ENCODE measurements at places on chromosomes 1 and 21.

- no peak for DNase-seq
Observed at GRCh38 chr1:198155253-198155652, 1.5 kb upstream of the NEK7 start.

GRCh38 chr1:221169447-221169889 is 290.2 kb downstream of the HLX start:
- DNase-seq: no peak

- DNase-seq: no peak
Observed at GRCh38 chr1:197768014-197768805, 7.1 kb downstream of the DENND1B start.

DNA sequence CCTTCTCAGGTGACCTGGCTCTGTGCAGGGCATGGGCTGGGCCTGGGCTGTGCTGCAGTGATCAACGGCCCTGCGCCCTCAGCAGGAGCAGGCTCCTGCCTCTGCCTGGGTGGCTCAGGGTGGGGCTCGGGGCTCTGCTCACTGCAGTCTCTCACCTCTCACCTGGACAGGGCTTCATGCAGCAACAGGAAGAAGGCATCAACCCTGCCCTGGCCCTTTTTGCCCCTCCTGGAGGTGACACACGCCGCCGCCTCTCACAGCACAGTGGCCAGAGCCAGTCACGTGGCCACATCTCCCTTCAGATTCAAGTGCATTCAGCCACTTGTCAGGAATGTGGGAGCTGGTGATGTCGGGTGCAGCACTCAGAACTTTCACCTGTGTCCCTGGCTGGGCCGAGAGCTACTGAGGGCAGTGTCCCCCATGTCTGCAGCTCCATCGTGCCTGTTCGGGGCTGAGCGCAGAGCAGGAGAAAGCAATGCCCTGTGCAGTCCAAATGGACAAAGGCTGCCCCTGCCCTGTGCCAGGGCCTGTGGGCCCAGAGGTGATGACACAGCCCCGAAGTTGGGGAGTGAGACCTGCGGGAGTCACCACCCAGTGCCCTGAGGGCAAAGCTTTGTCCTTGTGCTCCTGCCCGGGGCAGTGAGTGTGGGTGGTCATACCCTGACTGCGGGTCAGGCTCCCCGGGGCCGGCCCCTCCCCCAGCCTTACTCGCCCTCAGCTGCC is 314.0 kb downstream of the PTPRU start:
- no peak for DNase-seq

DNA sequence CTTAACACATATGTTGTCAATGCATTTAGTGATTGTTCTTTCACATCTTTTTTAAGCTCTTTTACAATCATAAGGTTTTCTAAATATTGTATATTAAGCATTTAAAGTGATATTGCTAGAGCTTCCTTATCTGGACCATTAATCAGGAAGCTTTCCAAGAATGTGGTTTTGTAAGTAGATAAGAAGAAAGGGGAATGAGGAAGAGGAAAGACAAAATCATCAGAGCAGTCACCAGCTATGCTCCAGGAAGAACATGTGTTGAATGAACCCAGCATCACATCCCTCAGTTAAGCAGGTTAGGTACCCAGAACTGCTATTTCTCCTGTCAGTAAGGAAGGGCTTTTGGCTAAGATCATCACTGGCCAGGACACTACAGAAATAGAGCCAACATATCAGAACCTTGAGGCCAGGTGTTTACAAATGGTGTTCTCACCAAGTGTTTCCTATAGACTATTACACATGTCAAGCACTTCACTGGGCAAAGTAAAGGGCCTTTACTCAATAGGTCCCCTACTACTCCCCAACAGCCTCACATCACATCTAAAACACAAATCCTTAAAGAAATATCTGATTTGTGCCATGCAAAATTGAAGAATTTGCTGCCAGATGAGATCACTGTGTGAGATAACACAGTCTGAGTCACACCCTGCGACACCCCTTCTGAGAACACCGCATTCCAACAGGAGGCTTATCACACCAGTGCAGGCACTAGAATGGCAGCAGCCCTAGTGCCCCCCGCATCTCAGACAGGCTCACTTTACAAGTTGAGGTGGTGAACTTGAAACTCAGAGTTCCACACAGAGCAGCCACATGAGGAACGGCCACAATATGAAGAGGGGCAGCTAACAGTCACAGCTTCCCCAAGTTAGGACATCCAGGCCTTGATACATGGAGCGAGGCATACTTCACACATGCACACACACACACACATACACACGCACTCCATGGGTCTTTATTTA is 1.8 kb upstream of the SPRR2A start:
- DNase-seq: no peak

GRCh38 chr1:170377440-170377839 is 154.5 kb upstream of the GORAB start:
- no peak for DNase-seq

DNA sequence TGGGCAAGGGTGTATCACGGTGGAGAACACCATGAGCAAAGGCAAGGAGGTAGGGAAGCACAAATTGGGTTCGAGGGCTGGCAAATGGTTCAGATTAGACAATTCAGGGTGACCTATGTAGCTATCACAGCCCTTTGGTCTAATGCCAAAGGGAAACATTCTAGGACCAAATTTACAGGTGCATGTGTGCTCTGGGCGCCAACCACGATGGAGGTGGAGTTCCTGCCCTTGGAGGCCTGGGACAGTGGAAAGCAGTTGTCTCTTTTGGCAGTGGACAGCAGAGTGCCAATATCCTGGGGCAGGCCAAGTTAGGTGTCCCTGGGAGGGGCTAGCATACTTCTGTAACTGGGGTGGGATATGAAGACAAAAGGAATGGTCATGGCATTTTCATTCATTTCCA is 40.1 kb downstream of the IGFN1 start:
- DNase-seq: no peak

DNA sequence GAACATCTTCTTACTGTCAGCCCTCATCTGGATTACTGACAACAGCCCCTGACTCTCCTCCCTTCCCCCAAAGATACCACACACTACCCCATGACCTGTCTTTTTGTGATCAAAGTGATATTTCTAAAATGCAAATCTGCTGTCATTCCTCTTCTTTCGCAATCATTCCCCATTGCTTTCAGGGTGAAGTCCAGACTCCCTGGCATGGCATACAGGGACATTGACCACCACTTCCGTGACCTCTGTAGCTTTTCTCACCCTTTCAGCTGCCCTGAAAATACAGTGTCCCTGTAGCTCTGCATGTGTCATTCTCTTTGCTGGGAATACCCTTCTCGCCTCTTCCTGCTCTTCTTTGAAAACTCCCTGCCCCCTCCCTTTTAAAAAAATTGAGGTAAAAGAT is 4.1 kb downstream of the SERINC2 start:
- no peak for DNase-seq

DNA sequence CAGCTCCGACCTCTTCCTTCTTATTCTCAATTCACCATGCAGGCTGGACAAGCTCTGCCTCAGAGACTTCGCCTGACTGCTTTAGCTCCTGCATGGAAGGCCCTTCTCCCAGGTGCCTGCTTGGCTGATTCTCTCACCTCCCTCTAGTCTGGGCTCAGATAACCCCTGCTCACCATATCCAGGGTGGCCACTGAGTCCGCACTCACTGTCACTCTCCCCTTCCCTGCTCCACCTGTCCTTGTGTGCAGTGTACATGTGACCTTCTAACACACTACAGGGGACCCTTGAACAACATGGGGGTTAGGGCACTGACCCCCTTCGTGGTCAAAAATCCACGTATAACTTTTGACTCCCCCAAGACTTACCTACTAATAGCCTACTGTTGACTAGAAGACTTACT is 14.4 kb upstream of the GALNT2 start:
- no peak for DNase-seq

GRCh38 chr21:33067457-33067856 is 2.5 kb upstream of the OLIG1 start:
- DNase-seq: no peak

DNA sequence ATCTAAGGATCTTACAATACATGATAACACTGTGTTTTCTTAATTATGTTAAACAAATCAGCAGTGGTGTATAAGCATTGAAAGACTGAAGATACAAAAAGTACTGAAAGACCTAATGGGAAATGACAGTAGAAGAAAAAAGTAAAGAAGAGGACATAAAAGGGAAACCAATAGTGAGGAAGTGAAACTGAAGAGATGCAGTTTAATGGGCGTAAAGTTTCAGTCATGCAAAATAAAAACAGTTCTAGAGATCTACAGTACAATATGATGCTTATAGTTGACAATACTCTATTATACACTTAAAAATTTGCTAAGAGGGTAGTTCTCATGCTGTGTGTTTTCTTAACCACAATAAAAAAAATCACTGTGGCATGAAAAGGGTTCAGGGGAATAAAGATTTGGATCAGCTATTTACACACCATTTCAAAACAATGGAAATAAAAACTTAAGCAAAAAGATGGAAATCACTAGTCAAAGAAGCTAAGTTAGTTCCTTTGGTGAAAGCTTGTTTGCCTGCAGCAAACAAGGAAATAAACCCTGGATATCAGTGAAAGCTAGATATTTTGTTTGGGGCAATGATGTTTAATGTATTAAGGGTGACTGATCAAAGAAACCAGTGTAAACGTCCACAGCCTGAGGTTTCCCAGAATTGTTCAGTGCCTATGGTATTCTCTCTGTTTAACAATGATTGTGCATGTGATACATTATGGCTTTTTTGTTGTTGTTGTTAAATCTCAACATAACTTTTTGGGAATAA is 1160.8 kb upstream of the ADGRL2 start:
- DNase-seq: no peak

- no peak for DNase-seq
Observed at GRCh38 chr1:225825078-225825477, 15.2 kb downstream of the EPHX1 start.

GRCh38 chr1:14987829-14988603 is 165.5 kb upstream of the TMEM51 start:
- no peak for DNase-seq

GRCh38 chr21:26422138-26422537 is 150.9 kb downstream of the CYYR1 start:
- no peak for DNase-seq

DNA sequence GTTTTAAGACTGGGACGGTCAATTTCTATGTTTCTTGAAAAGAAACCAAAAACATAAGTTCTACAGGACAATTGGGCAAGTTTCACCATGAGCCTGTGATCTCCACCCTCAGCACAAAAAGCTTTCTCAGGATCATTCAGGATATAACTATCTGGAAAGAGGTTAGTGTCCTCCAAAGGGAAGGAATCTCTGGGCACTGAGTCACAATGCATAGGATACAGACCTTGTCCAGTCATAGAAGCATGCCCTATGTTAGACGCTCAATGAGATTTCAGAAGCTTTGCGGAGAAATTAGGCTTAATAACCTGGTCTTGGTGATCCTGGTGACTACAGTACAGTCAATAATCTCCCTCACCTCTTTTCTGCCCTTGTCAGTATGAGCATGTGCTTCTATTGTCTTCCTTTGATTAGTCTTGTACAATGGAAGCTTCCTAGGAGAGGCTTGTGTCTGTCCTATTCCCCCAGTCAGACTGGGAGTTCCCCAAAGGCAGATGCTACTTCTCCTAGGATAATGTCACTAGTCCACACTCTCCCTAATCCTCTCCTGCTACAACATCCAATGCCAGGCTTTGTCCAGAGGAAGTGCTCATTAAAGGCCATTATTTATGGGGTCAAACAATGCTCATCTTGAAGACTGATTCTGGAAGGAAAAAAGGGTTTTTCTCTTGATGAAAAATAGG is 97.4 kb downstream of the KCNH1 start:
- no peak for DNase-seq

DNA sequence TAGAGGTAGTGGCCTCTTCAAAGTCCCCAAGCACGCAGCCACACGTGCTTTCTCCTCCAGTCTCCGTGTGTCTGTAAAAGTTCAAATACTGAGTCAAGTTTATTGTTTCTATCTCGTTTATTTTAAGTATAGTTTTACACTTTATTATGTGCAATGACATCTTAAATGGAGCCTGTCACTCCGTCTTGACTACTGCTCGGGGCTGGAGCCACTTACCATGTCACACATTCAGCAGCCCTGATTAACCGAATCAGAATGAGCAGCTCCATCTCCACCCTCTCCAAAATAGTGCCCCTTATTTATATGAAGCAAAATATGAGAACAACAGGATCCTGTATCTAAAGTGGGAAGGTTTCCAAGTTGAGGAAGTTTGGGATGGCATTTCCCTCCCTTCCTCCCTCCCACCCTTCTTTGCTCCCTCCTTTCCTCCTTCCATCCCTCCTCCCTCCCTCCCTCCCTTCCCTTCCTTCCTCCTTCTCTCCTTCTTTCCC is 201.0 kb downstream of the PBX1 start:
- DNase-seq: no peak

DNA sequence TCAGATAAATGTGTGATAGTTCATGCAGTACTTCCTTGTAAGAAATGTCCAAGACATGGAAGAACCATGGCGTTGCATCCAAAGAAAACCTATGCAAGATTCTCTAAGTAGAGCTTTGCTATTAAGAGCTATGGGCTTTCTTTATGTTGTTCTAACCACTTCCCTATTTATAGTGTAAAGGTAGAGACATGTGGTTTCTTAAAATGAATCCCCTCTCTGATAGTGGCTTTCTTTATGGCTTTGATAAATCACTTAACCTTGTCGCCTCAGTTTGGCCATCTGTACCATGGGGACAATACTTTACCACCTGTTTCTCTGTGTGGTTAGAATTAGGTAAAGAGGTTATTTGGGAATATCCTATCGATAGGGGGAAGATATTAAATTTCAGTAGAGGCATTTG is 305.5 kb downstream of the NFIA start:
- DNase-seq: no peak

DNA sequence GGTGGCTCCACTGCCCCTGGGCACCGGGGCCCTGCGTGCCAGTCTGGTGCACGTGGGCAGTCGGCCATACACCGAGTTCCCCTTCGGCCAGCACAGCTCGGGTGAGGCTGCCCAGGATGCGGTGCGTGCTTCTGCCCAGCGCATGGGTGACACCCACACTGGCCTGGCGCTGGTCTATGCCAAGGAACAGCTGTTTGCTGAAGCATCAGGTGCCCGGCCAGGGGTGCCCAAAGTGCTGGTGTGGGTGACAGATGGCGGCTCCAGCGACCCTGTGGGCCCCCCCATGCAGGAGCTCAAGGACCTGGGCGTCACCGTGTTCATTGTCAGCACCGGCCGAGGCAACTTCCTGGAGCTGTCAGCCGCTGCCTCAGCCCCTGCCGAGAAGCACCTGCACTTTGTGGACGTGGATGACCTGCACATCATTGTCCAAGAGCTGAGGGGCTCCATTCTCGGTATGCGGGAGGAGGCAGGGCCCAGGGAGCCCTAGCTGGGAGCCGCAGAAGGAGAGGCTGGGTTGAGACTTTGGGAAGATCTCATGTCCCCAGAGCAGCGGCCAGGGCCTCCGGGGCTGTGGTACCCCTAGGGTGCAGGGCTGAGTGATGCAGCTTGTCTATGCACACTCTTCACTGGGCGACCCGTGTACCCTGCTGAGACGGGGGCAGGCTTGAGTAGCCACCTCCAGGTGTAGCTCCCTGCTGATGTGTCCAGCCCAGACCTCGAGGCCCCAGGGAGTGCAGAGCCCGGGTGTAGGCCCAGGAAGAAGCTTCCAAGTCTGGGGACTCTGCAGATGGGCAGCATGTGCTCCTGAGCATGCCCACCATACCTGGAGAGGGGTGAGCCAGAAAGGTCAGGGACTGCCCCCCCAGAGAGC is 1.8 kb downstream of the VWA1 start:
- no peak for DNase-seq

GRCh38 chr1:156198831-156199349 is 5.0 kb downstream of the SLC25A44 start:
- DNase-seq: no peak

GRCh38 chr1:74703386-74704182 is 29.3 kb downstream of the CRYZ start:
- DNase-seq: no peak
